Endothelial cell (in vitro differentiated cells): ENCODE measurements at places on chromosomes 1 and 21.

- no peak for DNase-seq
- peaks cover 61% of the 10 kb centered on the region for H3K4me1 ChIP-seq
- H3K36me3 ChIP-seq: no peaks in the 10 kb centered on the region
- H3K4me3 ChIP-seq: no peak overlapping the region
Measured at GRCh38 chr1:175599212-175599705, 144.1 kb downstream of the TNR start.

DNA sequence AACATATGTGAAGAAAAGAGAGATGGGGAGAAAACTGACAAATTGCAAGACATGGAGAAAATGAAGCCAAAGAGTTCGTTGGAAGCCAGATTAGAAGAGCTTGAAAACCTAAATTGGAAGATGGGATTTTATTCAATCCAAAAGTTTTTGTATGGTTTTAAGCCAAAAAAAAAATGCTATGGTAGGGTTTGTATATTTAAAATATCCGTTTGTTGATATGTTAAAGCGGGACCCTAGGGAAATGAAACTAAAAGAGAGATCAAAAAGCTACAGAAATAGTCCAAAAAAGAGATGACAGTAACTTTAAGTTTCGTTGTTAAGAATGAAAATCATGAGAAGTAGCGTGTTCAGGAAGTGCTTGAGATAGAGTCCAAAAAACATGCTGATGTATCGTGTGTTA, 617.7 kb upstream of the ADGRL2 start:
- H3K4me3 ChIP-seq: no peak overlapping the region
- H3K4me1 ChIP-seq: no peaks in the 10 kb centered on the region
- H3K27ac ChIP-seq: no peak overlapping the region
- DNase-seq: no peak
- no peaks in the 10 kb centered on the region for H3K36me3 ChIP-seq
- H3K27me3 ChIP-seq: no peaks in the 10 kb centered on the region

GRCh38 chr1:229402993-229403392, 30.9 kb downstream of the ACTA1 start:
- H3K27me3 ChIP-seq: peaks cover 14% of the 10 kb centered on the region
- no peak for DNase-seq
- no peaks in the 10 kb centered on the region for H3K36me3 ChIP-seq
- no peak overlapping the region for H3K4me3 ChIP-seq

DNA sequence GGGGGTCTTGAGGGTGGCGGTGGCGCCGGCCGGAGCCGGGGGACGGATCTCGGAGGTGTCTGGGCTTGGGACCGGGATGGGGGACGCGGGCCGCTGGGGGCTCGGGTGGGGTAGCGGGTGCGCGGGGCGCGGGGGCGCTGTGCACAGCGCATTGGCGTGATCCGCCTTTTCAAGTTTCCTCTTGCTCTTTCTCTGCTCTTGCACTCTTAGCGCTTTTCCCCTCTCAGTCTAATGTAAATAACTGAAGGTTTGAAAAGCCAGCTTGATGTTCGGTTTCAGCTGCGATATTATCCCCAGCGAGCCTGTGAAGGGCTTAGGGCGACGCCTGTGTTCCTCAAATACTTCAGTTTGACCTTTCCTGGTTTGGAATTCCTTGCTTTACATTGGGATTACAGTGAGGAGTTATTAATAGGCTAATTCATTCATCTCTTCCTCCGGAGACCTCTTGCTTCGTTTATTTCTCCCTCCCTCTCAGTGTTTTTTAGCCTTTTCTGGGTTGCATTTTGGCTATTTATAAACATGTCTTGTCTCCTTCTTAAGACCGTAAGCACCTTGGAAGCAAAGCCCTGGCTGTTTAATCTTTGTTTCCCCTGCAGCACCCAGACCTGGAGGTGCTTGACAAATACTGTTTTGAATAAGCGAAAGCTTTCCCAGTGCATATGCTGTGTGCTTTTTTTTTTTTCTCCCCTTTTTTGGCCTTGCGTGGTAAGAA, 693 bp downstream of the RAB4A start:
- H3K27me3 ChIP-seq: peaks cover 5% of the 10 kb centered on the region
- no peak overlapping the region for H3K27ac ChIP-seq
- DNase-seq: no peak
- H3K4me1 ChIP-seq: peaks cover 23% of the 10 kb centered on the region

DNA sequence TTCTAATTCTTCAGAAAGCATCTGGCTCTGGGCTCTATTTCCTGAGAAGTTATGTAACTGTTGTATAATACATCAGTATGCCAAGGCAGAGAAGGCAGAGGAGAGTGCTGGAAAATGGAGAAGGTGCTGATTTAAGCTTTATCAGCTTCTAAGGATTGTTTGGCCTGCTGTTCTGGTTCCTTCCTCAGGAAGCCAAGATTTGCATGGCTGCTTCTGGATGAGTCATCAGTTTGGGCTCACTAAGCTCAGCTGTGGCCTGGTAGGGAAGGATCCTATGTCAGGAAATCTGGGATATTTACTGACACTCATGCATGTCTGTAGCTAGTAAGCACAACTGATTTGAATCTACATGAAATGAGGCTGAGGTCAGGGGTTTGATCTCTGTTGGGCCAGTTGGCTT, 73.2 kb upstream of the ADGRL4 start:
- H3K4me1 ChIP-seq: peaks cover 32% of the 10 kb centered on the region
- peak; percentile 51 for DNase-seq
- no peaks in the 10 kb centered on the region for H3K27me3 ChIP-seq
- no peaks in the 10 kb centered on the region for H3K36me3 ChIP-seq
- H3K4me3 ChIP-seq: peak overlapping the region; percentile 10
